CD4-positive, alpha-beta memory T cell (primary cell): ENCODE measurements at places on chromosomes 4 and X. TPM values are rescaled to one million over a fixed set of nuclear protein-coding genes. Genes with fewer than 3 reads are reported as not detected.

DNA sequence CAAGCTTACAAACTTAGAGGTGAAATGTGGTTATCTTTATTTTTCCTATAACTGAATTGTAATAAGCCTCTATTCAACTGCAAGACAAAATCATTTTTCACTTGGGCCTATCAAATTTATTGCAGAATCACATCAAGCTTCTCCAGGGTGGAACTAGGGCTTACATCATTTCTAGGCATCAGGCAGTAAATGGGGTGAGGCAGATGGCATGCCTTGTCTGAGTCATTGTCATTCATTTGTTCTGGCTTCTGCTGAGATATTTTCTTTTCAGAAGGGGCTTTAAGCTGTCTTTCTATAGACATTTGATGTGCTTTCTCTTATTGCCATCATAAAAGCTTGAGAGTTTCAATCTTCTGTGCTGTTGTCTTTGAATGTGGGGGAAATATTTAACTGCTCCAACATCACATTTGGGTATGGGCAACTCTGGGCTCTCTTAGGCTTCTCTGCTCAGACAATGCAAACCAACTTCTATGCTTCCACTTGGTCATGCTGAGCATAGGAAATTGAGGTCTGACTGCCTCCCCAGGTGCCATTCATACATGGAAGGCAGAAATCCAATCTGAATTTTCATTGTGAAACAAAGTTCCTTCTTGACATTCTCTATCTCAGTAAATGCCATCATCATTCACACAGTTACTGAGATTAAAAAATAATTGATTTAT lies 225.8 kb upstream of the GIMD1 start:
- no peak overlapping the region for H3K27ac ChIP-seq
- no peaks in the 10 kb centered on the region for H3K4me1 ChIP-seq
- H3K4me3 ChIP-seq, result no peak overlapping the region

FGFR3 gene
- 0.53 TPM for total RNA-seq

OPHN1 gene
- 0.44 TPM for total RNA-seq

GRCh38 chr4:2888886-2889285 lies 45.2 kb downstream of the ADD1 start:
- H3K4me1 ChIP-seq, result no peaks in the 10 kb centered on the region
- DNase-seq, result no peak
- peaks cover 37% of the 10 kb centered on the region for H3K36me3 ChIP-seq
- H3K27ac ChIP-seq, result no peak overlapping the region

NHSL2 gene
- 8.1 TPM for total RNA-seq

GRCh38 chr4:14771094-14771493 lies 231.2 kb upstream of the CPEB2 start:
- no peaks in the 10 kb centered on the region for H3K36me3 ChIP-seq
- H3K4me3 ChIP-seq, result no peak overlapping the region
- DNase-seq, result no peak
- H3K4me1 ChIP-seq, result no peaks in the 10 kb centered on the region

DNA sequence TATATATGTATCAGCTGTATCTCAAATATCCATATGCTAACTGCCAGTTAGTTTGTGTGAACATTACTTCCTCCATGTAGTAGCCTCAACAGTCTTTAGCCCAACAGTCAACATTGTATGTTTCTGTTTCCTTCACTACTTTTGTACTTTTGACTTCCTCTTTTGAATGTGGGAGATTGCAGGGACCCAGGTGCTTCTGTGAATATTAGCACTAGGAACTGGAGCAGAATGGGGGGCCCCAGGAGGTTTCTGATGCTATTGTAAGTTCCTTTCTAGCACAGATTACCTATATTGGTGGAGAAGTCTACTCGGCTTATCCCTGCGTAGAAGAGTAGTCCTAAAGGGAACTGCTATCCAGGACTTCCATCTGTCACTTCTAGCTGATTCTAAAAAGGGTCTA lies 2.3 kb downstream of the PLAC8 start:
- no peak for DNase-seq
- peaks cover 55% of the 10 kb centered on the region for H3K4me1 ChIP-seq
- no peaks in the 10 kb centered on the region for H3K27me3 ChIP-seq

PRRG1 gene
- total RNA-seq, result not detected

- H3K27ac ChIP-seq, result no peak overlapping the region
- no peak for DNase-seq
- H3K4me3 ChIP-seq, result no peak overlapping the region
- H3K4me1 ChIP-seq, result no peaks in the 10 kb centered on the region
- H3K36me3 ChIP-seq, result no peaks in the 10 kb centered on the region
- H3K27me3 ChIP-seq, result no peaks in the 10 kb centered on the region
Measured at GRCh38 chr4:139954512-139954911, 199.5 kb downstream of the MAML3 start.
